Activated naive CD4-positive, alpha-beta T cell treated with anti-CD3 and anti-CD28 coated beads, Interleukin-2, amount 50 U/mL, for 72 hours (primary cell): ENCODE measurements at places on chromosomes 16 and 17.

- no peak for DNase-seq
These were observed 14.3 kb downstream of the PIEZO1 start for GRCh38 chr16:88770461-88771293.

- DNase-seq, result peak; percentile 48
These were observed 53.2 kb upstream of the ZNF750 start for GRCh38 chr17:82892899-82893565.

GRCh38 chr17:68835071-68835470, 120.1 kb downstream of the ABCA8 start:
- no peak for DNase-seq

DNA sequence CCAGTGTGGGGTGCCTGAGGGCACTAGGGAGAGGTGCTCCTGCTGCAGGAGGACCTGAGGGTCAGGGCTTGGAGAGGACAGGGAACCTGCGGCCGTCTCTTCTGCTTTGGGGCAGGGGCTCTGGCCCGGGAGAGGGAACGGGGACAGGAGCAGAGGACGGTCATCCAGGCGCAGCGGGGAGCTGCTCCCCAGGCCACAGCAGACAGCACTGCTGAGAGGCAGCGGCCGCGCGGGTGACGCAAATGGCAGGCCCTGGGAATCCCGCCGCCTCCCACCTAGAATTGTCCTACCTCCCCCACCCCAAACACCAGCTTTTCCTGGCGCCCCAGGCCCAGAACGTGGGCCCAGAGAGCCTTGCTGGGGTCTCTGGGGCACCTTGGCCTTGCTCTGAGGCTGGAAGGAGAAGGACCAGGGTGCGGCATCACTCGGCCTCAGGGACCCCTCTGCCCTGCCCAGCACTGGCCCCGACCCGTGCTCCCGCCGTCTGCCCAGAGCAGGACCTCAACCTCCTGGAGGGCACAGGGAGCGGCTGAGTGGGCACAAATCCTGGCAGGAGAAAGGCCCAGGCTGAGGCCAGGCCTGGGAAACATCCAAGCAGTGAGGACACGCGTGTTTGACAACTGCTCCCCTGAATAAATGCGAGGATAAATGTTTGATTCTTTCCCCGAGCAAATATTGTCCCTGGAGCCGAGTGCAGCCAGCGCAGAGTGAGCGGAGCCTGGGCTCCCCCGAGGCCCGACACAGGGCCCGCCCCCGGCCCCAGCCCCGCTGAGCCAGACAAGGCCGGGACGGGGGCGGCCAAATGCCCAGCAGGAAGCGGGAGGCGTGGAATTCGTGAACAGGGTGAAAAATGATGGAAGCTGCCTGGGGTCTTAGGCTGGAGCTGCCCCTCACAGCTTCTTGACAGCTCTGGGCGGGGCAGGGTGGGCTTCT, 8.5 kb downstream of the SSTR5 start:
- DNase-seq, result no peak

DNA sequence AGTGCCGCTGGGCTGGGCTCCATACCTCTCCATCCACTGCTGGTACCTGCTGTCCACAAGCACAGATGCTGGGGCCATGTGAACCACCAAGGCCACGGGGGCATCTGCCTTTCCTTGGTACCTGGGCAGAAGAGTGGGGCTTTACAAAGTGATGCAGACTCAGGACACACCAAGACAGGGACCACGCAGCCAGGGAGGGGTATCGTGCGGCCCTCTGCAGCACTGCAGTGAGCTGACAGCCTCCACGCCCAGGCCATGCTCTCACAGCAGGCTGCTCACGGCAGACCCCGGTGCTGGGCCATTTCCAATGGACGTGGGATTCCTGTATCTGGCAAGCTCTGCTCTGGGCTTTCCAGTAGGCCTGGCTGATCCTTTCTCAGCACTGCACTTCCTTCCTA, 14.4 kb downstream of the ELAC2 start:
- no peak for DNase-seq
